ENCODE measurements at places on chromosomes 4 and X.
A peak's percentile ranks its signal among the peaks of the same experiment; 100 is the strongest.

DNA sequence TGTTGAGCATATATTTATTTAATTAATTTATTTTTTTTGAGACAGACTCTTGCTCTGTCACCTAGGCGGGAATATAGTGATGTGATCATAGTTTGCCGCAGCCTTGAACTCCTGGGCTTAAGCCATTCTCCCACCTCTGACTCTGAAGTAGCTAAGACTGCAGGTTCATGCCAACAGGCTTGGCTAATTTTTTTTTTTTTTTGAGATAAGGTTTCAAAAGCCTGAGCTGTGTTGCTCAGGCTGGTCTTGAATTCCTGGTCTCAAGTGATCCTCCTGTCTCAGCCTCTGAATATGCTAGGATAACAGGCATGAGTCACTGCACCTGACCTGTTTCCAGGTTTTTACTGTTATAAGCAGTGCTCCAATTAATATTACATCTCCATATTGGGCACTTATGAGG, 4.8 kb downstream of the ADD1 start:
- DNase-seq, result no peak

- DNase-seq, result no peak
Measured at GRCh38 chrX:127621780-127622179, 430.4 kb downstream of the ACTRT1 start.

DNA sequence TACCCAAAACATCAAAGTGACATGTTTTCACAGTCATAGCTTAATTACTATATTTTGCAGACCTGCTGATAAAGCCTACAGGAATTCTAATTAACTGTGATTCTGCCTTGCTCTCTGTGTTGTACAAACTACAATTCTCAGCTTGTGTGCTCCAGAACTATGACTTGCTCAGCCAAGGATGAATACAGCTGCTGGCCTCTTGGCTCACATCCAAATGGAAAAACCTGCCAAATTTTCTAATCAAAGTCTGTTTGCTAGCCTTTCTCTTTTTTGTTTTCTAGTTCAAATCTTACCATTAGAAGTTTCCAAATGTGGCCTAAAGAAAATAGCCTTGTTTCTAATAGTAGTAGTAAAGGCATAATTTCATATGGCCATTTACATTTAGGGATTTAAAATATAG, 1176.8 kb downstream of the FAM133A start:
- DNase-seq, result no peak

GRCh38 chrX:137930533-137930932, 364.6 kb downstream of the ZIC3 start:
- no peak for DNase-seq

DNA sequence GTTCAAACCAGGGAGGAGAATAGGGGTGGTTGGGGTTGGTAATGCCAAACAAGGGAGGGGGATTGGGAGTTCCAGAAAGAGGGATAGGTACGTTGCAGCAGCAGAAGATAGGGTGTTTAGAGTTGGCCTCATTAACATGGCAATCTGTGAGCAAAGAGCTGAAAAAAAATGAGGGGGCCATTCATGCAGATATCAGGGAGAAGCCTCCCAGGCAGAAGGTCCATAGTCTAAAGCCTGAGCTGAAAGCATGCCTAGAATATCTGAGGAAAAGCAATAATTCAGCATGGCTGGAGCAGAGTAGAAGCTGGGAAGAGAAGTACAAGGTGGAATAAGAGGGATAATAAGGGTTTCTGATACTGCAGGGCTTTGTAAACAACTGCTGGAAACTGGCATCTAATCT, 550.9 kb upstream of the LCORL start:
- DNase-seq, result no peak

DNA sequence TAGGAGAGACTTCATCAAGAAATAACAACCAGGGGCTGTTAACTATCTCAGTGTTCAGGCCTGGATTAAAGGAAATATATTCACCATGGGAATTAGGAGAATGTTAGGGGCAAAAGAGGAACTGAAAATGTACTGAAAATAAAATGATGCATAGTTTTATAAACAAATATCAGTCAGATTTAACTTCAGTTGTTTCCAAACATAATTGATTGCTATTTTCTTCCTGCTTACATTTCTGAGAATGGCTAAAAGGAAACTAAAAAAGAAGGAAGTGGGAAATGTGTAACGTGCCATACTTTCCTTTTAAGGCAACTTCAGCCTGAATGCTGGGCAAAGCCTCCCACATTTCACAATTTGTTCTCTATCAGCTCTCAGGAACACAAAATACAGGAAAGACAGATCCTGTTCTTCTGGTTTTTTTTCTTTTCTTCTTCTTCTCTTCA, 178.1 kb downstream of the MAML3 start:
- no peak for DNase-seq

DNA sequence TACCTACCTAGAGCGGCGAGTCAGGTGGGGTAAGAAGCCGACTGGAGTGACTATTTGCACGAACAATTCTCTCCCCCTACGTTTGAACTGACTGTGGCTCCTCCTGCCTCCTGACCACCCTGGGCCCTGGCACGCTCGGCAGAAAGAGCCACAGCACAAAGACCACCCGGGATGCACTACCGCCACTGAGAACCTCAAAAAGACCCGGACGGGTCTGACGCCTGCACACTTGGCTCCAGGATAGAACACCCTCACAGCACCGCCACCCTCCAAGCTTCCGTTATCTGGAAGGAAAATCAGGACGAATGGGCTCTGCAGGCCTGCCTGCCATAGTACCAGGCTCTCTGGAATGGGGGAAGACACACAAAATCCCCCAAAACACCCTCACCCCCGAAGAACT, 2.2 kb downstream of the LRPAP1 start:
- no peak for DNase-seq

- no peak for DNase-seq
Measured at GRCh38 chrX:110402091-110402849, 43.6 kb downstream of the RTL9 start.

- no peak for DNase-seq
Measured at GRCh38 chr4:55258152-55258865, 87.7 kb upstream of the SRD5A3 start.

DNA sequence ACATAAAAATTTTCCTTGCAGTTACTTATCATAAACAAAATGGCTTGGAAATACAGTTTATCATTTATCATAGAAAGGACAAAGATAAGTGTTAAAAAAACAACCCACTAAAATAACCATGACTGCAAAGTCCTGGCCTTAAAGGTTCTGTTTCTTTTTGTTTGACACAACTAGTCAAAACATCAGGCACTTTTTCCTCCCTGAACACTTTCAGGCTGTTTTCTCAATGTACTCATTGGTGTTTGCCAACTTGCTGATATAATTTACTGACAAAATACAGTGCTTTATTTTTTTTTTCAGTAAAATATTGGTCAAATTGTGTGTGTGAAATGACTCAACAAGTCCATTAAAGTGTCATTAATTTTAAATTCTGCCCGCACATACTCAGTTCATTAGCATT, 156.6 kb downstream of the ADGRL3 start:
- DNase-seq, result no peak

- DNase-seq, result peak; percentile 67
Measured at GRCh38 chr4:65670331-65671031, at the start of gene EPHA5. TSS of gene EPHA5 (minus strand) at chr4:65670489. CDS start at chr4:65669742, 747 bp downstream.

DNA sequence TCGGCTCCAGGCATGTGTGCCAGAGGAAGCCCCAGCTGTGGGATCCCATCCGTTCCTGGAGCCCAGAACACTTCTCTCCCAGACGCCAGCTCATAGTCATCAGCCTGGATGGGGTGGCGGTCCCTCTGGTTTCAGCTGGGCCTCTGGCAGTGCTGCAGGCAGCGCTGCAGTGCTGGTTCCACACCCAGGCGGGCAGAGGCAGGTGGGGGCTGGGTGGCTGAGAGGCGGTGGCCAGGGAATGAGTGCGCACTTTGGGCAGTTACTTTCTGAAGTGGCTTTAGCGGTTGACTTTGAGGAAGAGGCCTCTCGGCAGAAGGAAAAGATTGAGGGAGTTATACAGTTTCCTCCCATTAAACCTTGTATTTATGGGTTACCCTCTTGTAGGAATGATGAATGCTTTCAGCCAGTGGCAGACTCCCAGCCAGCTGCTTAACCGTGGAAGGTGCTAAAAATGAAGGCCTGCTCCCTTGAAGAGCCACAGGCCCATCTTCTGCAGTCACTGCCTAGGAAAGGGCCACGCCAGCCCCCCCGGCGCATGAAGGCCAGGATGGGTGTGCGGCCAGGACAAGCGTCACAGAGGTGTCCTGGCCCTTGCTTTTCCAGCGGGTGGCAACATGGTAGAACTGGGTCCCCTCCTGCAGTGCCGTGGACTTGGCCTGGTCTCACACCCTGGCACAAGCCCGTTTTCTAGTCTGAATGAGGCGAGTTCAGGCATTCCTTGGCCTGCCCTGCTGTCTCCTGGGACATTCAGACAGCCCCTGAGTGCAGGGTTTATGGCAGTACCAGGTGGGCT, 9.9 kb downstream of the TADA2B start:
- no peak for DNase-seq

- no peak for DNase-seq
Measured at GRCh38 chrX:8916697-8917096, 115.5 kb upstream of the FAM9A start.

DNA sequence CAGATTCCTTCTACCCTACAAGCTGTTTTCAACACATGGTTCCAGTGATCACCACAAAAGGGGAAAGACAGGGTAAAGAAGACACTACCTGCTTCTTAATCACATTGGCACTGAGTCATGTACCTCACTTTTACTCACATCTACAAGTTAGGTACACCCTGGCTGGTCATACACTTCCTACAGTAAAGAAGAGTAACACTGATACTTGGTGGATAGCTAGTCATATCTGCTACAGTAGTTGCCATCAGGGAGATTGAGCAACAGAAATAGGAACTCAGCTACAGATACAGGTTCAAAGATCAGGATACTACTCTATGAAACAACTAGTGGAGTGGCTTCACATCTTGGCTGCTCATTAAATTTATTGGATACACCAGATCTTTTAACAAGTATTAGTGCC, 105.4 kb upstream of the DIAPH2 start:
- no peak for DNase-seq

DNA sequence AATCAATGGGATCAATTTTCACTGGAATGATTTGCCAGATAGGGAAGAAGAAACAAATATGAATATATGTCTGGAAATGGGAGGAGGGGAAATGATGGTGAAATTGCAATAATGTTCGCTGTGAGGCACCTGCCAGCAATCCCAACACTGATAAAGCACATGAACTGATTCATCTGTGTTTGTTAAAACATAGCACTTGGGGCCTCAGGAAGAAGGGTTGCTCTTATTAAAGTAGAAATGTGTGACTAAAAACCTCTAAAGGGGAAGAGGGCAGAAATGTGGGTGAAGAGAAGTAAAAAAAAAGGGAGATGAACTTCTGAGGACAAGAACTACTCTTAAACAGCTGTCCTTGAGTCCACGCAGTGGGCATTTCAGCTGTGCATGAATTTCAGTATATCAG, 101.4 kb downstream of the C4orf51 start:
- no peak for DNase-seq

DNA sequence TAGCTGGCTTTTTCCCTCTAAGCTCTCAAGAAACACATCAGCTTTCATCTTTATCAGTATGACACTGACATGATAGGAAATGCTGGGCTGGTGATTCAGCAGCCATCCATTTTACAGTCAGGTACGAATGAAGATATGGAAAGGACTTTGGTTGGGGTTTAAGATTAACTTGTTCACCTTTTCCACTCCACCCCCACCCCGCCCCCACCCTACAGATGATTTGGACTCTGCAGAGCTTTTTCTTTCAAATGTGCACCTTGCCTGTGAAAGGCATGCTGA, 132.6 kb downstream of the AKAP4 start:
- no peak for DNase-seq

DNA sequence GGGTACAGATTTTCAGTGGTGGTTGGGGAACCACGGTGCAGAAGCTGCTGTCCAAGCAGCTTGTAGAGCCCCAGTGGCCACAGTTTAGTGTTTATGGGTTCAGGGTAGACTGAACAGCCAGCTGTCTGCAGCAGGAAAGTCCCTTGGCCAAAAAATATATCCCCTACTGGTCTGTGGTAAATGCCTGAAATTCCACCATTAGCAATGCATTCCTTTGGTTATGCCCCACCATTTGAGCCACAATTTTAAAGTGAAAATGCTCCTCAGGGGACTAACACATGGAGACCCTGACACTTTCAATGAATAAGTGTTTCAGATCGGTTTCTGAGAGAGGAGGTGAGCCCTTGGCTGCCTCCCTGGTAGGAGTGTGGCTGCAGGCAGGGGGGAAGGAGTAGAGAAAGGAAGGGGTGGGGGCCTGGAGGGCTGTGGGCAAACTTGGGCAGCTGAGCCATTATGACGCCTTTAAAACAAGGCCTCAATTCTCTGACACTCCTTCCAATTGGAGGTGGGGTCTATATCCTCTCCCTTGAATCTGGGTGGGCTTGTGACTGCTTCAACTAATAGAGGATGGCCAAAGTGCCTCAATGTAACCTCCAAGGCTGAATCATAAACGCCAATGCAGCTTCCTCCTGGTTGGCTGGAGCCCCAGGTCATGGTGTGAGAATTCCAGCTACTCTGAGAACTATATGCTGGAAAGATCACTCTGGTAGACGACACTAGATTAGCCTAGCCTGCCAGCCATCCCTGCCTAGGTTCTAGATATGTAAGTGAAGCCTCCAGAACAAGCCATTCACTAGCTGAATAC, 75.8 kb upstream of the ATP6AP2 start:
- DNase-seq, result no peak

DNA sequence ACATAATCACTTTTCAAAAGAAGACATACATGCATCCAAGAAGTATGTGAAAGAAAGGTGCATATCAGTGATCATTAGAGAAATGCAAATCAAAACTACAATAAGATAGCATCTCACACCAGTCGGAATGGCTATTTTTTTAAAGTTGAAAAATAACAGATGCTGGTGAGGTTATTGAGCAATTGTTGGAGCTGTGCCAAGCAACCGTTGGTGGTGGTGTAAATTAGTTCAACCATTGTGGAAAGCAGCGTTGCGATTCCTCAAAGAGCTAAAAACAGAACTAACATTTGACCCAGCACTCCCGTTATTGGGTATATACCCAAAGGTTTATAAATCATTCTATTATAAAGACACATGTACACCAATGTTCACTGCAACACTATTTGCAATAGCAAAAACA, 14.2 kb downstream of the COX7B2 start:
- no peak for DNase-seq

GRCh38 chr4:53629296-53629695, 38.0 kb upstream of the LNX1 start:
- DNase-seq, result no peak

GRCh38 chrX:132673331-132673730, 184.5 kb upstream of the MBNL3 start:
- no peak for DNase-seq

DNA sequence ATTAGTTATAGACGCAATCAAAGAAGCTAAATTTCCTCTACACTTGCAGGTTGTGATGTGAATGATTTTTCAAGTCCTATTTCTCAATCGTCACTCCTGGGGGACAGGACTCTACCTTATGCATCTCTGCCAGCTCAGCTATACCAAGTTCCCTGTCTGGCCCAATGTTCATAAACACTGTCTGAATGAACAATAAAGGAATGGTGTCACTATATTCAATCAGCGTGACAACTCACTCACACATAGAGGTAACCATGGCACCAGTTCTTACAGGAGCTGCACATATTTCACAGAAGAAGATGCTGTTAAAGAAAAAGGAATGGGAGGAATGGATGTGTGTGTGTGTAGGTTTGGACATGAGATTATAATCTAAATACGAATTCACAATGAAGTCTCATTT, 280.6 kb downstream of the PPP1R2C start:
- no peak for DNase-seq
